NCI-H345 (cell line): ENCODE measurements at places on chromosomes 11 and 22.

GRCh38 chr22:32803020-32803737 is 1.7 kb downstream of the TIMP3 start:
- DNase-seq: no peak

- no peak for DNase-seq
These were observed 75.7 kb downstream of the KIAA1671 start for GRCh38 chr22:25027959-25028840.

GRCh38 chr11:5247472-5248192 is 2.0 kb downstream of the HBG1 start:
- DNase-seq: no peak

DNA sequence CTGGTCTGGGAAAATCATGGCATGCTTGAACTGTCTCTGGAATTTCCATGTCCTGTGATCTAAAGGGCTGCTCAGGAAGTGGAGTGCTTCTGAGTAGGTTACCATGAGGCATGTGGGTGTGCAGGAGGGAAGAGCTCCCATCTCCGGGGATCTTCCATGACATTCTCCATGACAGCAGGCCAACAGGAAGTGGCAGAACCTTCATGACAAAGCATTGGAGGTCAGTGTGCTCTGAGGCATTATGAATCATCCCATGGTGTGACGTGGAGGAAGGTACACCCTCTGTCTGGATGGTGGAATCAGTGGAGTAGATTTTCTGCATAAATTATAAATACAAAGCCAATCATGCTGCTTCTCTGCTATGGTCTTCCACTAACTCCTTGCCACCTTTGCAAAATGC is 139.6 kb upstream of the E2F8 start:
- DNase-seq: no peak

DNA sequence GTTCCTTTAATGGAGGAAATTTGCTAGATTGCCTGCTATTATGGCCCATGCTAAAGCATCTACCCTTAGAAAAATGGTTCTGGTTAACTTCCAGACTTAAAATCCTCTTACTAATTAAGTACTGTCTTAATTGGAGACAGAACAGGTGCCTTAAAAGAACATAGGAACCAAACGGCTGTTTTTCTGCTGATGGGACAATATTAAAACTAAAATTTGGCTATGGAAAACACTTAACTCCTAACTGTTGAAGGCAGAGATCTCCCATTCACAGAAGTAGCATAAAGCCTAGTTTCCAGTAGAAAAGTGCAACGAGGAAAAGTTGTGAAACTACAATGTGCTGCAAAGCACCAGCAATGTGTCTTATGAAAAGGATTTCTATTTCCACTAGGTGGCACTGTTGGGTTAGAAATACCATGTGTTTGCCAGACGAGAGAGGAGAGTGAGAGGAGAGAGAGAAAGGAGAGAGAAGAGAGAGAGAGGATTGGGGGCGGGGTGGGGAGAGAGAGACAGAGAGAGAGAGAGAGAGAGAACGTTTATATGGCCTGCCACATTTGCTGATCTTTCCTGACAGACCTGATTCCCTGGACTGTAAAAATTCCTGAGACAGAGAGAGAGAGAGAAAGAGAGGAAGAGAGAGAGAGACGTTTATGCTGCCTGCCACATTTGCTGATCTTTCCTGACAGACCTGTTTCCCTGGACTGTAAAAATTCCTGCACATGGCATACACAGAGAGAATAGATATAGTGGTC is 51.5 kb downstream of the FAM181B start:
- peak; percentile 6 for DNase-seq

GRCh38 chr11:18615628-18616392 is 16.2 kb downstream of the MISFA start:
- DNase-seq: no peak

DNA sequence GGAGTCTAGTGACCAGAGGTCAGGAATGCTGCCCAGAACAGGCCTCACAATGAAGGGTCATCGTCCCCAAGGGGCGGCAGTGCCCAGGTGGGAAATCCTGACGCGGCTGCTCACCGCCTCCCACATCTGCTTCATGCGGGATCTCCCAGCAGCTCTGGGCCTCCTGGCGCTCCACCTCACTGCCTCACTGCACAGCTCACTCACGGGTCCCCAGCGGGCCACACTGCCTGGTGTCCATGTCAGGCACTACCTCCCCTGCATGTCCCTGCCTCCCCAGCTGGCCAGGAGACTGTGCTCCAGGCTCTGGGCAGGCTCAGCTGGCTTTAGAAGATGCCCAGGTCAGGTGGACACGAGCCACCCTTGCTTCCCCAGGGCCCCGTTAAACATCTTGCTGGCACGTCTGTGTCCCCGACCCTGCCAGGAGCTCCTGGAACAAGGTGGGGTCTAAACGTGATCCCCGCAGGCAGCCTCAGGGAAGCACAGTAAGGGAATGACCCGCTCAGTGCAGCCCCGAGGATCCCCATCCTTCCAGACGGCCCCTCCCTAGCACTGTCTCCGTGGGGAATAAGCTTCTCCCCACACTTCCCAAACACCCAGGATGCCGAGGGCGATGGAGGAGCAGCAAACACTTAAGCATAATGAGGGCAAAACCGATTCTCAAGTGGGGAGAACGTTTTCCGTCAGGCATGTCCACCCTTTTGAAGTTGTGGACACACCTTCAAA is 93.2 kb downstream of the TRMU start:
- peak; percentile 66 for DNase-seq

DNA sequence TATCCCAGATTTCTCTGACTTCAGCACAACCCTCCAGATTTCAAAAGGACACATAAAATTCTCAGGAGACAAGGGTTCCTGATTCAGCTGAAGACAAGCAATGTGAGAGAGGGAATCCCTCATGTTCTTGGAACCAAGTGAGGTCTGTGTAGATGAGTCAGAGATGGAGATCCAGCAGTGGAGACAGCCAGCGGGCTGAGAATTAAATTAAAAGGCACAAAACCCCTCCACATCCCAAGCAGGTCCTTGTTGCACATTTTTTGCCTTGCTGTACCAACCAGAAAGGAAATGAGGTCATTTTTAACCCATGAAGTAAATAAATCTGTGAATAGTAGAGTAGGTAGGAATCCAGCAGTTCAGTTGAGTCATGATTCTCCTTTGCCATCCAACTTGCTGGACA is 9.7 kb downstream of the MTNR1B start:
- DNase-seq: no peak

DNA sequence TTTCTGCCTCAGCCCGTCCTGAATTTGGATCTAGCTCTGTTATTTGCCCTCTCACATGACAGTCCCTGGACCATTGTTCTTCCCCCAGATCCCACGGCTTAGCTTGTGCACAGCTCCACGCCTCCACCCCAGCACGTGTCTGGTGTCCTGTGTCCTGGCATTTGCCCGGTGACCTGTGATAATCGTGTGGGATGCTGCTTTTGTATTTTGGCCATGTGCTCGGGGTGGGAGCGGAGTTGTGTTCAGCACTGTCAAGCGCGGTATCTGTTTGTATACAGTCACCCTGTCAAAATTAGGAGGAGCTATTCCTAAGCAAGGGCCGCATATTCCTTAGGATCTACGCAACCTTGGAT is 11.9 kb downstream of the ADAMTS8 start:
- no peak for DNase-seq

- DNase-seq: no peak
These were observed 369.4 kb upstream of the B3GAT1 start for GRCh38 chr11:134781380-134781866.

DNA sequence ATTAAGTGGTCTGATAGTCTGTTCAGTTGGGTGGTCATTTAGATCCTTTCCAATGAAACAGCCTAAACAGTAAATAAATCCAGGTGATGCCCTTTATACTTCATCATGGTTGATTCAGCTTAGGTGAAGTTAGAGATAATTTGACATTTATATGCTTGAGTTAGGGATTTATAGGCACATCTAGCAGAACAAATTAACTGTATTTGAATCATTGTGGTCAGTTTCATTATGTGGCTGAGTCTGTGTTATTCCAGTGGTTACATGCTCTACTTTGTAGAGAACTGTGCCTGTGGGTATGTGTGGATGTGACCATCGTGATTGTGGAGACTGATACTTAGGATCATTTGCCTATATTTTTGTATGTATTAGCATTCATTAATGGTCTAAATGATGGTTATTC is 194.6 kb downstream of the DDX10 start:
- DNase-seq: no peak

DNA sequence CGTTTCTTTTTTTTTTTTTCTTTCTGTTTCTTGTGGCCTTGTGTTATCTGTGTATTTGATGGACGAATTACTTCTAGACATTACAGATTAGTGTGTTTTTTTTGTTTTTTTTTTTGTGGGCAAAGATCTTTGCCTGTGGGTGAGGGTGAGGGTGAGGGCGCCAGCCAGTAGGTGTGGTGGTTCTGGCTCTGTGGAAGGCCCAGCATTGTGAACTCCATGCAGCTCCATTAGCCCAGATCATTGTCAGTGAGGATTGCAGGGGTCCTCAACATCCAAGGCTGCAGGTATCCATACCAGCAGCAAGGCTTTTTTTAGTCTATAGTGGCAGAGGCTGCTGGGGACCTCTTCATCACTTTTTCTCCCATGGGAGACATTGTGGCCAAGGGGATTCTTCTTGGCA is 13.7 kb downstream of the BIRC2 start:
- no peak for DNase-seq

GRCh38 chr11:61596990-61597389 is 16.1 kb upstream of the SYT7 start:
- DNase-seq: no peak

- DNase-seq: no peak
These were observed 11.2 kb downstream of the CCS start for GRCh38 chr11:66604155-66604554.

GRCh38 chr11:2215230-2215560 is 43.6 kb upstream of the TH start:
- no peak for DNase-seq

DNA sequence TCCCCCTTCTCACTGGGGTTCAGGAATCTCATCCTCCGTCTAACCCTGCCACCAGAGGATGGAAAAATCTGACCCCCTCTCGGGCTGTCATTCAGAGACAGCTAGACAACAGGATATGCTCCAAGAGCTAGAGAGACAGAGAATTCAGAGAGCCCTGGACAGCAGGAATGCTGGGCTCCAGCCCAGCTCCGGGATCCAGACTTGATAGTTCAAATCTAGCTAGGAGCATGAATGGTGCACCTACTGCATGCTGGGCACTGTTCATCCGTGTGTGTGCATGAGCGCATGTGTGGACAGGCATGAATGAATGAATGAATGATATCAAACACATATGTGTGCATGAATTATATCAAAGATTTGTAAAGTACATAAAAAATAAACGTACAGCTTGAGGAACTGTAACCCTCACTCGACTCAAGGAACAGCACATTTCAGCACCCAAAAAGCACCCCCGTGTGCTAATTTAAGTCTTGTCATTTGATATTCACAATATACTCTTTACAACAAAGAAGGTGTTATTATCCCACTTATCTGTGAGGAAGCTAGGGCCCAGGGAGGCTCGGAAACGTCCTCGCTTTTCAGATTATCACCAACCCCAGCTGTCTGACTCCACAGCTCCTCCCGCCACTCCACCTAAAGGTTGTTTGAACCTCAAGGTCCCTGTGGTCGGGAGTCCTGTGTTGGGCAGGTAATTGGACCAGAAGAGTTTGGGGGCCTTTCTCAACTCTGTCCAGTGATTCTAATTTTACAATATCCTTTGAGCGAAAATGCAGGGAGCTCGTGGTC is 640 bp upstream of the VSIG10L2 start:
- DNase-seq: no peak

DNA sequence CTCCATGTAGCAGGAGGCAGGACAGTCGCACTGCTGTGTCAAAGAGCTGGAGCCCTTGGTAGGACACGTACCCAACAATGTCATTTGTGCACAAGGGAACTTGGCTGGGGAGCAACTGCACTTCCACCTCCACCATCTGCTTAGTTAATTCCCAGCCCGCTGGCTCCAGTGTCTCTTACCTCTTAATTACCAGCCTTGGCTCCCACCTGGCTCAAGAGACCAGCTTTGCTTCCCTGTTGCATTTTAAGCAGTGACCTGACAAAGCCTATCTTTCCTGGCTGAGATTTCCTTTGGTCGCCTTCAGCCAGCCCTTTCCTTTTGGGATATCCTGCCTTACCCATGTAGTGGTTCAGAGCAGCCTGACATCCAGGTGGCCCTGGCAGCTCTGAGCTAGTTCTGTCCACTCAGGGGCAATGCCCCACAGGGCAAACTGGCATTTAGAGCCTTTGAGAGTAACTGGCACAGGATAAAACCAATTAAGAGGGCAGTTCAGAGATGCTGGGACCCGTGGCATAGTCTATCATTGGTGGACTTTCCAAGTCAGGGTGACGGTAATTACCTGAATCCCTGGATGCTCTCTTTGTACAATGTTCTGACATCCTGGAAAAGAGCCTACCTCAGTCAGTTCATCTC is 212.6 kb upstream of the SORL1-AS1 start:
- no peak for DNase-seq

GRCh38 chr11:112167145-112167544 is at the start of gene TEX12:
Gene TEX12, plus strand, starts transcription at chr11:112167372. Its CDS starts 1,897 bp downstream, at chr11:112169269.
- no peak for DNase-seq

GRCh38 chr11:46643986-46644385 is 26.6 kb downstream of the ATG13 start:
- DNase-seq: no peak

- no peak for DNase-seq
These were observed 88.5 kb downstream of the MYEOV start for GRCh38 chr11:69382131-69383128.

DNA sequence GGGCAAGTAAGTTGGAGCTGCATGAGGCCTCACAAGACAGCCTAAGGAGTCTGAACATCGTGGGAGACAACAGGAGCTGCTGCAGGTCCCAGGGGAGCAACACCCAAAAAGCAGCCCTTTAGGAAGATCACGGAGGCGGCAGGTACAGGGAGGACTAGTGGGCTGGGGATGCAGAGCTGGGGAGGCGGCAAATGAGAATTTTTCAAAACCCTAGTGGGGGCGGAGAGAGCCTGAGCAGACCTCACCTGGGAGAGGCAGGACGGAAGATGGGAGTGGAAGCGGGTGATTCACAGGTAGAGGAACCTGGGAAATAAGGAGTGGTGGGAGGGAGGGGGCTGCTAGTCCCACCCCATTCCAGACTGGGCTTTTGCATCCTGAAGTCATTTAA is 42.1 kb downstream of the DKK3 start:
- no peak for DNase-seq

DNA sequence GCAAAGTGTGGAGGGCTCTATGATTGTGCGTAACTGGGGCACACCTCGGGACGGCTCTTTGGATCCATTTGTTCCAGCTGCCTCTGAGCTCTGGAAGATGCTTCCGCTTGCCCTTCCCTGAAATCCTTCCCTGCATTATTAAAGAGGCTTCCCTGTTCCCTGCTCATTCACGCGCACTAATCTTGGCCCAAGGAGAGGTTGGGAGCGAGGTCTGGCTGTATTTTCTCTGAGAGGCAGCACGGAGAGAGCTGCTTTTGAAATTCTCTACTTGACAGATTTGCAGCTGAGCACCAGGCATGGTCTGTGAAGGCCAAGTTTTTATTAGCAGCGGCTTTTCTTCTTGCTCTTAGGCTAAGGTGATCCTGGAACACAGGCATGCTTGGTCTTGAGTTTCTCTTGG is 94.8 kb upstream of the NTM start:
- DNase-seq: no peak

DNA sequence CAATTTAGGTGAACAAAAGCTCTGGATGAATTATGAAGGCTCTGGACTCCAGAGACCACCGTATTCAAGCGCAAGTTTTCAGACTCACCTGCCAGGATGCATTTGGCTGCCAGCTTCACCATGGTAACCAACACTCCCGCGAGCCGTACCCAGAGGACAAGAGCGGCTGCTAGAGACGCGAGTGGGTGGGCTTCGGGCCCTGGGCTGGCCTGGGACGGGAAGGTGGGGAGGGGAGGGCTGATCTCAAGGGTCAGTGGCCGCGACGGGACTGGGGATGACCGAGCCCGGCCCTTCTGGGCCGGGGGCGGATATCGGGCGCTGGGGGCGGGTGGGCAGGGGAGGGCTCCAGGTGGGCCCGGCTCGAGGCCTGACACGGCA is 344 bp downstream of the IFT27 start:
- DNase-seq: peak; percentile 13
